ENCODE measurements at places on chromosomes 16 and 17. TPM values are rescaled to one million over a fixed set of nuclear protein-coding genes. Genes with fewer than 3 reads are reported as not detected.

Gene CBFB
- total RNA-seq = 58.3 TPM

Gene GJD3
- total RNA-seq = 9.0 TPM

Gene LPCAT2
- 28.7 TPM for total RNA-seq

Gene NEUROD2
- not detected for total RNA-seq
